Brain microvascular endothelial cell (primary cell): ENCODE measurements at places on chromosomes 2 and 18.

GRCh38 chr2:194706179-194706578 lies 950.8 kb upstream of the SLC39A10 start:
- DNase-seq = no peak

DNA sequence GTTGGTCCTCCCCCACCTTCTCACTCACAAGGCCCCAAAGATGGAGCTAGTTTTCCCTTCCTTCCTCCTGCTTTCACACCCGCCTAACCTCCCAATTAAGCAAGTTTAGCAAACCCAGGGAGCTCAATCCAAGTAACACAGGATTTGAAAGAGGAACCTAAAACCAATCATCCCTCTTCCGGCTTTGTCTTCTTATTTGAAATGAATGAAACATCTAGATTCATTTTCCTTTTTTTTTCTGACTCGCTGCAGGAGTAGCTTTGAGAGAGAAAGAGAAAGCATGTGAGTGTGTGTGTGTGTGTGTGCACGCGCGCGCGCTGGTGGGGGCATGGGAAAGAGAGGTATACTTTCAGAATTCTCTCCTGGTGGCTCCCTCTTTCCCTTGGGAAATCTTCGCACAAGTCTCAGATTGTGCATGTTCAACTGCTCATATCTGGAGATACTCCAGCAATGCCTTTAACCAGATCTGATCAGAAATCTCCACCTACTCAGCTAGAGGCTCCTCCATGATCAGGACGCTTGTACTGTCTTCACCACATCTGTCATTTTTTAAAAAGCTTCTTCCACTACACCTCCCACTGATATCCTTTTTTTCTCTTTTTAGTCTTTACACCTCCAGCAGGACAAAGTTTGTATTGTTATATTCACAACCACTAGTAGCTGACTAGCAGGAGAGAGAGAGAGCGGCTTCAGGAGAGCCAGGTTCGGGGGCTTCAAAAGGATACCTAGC lies 1.7 kb downstream of the SLC8A1 start:
- DNase-seq = peak; percentile 31

GRCh38 chr2:229133155-229133772 lies 137.8 kb downstream of the PID1 start:
- DNase-seq = peak; percentile 6

GRCh38 chr2:62578803-62579640 lies 73.0 kb upstream of the TMEM17 start:
- DNase-seq = peak; percentile 73

- DNase-seq = no peak
Observed at GRCh38 chr2:121754851-121755236, 607 bp upstream of the TSN start.
